Endothelial cell (in vitro differentiated cells): ENCODE measurements at places on chromosomes 12 and 14.
A peak's percentile ranks its signal among the peaks of the same experiment; 100 is the strongest.

GRCh38 chr14:61927060-61927459, 164.8 kb downstream of the SNAPC1 start:
- H3K36me3 ChIP-seq: no peaks in the 10 kb centered on the region
- H3K27me3 ChIP-seq: no peaks in the 10 kb centered on the region
- no peak overlapping the region for H3K4me3 ChIP-seq
- H3K27ac ChIP-seq: no peak overlapping the region
- peaks cover 2% of the 10 kb centered on the region for H3K4me1 ChIP-seq

DNA sequence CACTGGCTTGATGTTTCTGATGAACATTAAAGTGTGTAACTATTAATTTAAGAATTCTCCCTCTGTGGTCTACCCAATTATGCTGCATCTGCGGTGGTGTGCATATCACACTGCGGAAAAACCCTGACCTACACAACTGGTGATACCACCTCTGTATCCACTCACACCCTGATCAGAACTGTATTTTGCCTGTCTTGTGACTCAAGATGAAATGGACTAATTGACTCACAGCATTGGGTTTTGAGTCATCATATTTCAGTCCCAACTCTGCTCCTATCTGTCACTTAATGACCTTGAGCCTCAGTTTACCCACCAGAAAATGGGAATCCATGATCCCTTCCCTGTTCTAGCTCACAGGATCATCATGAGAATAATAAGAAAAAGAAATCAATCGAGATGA, 65.6 kb downstream of the NUAK1 start:
- no peak overlapping the region for H3K27ac ChIP-seq
- H3K4me3 ChIP-seq: no peak overlapping the region
- H3K27me3 ChIP-seq: no peaks in the 10 kb centered on the region

DNA sequence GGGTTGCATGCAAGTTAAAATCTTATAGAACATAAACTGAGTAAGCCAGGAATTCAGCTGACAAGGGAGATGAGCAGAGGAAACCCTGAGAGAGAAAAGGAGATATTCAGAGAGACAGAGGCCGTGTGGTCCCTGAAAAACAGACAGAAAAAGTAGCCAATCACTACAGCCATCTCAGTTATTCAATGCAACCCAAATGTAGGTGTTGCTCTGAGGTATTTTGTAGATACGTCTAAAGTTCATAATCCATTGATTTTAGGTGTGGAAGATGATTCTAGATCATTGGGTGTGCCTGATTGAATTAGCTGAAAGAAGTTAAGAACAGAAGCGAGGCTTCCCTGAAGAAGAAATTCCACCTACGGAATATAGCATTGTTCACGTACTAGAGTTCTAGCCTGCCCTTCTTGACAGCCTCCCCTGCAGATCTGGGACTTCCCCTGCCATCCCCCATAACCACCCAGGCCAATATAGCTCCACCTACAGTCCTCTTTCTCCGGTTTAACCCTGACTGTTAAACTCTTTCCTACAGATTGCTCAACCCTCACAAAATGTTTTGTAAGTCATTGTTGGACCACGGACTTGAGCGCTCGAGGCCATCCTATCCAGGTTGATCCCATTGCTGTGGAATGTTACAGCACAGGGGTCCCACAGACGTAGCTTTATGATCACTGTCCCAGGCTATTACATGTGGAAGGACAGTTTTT, 21.7 kb downstream of the AICDA start:
- peaks cover 4% of the 10 kb centered on the region for H3K27me3 ChIP-seq
- H3K4me1 ChIP-seq: peaks cover 3% of the 10 kb centered on the region
- no peak overlapping the region for H3K4me3 ChIP-seq
- H3K36me3 ChIP-seq: no peaks in the 10 kb centered on the region

DNA sequence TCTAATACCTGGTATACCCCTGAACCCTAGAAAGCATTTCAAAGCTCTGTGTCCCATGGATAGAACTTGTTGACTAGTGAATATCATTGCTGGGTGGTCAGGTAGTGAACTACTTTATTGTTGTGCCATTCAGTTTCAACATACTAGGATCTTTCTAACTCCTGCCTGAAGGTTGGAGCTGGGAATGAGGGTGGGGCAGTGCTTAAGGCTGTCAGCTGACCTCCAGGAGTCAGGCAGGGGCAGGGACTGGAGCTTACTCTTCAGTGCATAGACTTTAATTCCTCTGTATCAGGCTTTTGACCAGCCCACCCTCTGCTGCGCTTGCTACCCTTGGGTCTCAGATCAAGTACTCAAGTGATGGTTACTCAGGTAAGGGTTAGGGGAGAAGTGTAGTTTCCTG, 102.6 kb upstream of the RFX4 start:
- peaks cover 3% of the 10 kb centered on the region for H3K4me1 ChIP-seq
- H3K4me3 ChIP-seq: no peak overlapping the region
- H3K27ac ChIP-seq: no peak overlapping the region

DNA sequence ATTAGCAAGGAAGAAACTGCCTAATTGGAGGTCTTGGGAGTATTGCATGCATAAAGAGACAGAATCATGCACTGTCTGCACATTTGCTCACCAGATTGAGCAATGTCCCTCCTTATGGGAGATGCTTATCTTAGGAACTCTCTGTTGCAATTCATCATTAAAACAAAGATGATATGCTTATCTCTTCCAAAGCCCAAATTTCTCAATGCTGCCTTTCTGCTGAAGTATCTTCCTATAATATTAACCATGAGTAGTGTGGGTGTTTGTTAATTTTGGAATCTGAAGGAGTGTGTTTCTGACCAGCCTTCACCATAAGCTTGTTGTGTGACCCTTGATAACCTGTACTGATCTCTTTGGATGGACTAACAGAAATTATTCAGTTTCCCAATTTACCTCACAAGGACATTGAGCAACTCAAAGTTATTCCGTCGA, 1257.6 kb upstream of the FLRT2 start:
- peaks cover 11% of the 10 kb centered on the region for H3K4me1 ChIP-seq
- no peak overlapping the region for H3K27ac ChIP-seq
- DNase-seq: no peak
- H3K4me3 ChIP-seq: no peak overlapping the region

DNA sequence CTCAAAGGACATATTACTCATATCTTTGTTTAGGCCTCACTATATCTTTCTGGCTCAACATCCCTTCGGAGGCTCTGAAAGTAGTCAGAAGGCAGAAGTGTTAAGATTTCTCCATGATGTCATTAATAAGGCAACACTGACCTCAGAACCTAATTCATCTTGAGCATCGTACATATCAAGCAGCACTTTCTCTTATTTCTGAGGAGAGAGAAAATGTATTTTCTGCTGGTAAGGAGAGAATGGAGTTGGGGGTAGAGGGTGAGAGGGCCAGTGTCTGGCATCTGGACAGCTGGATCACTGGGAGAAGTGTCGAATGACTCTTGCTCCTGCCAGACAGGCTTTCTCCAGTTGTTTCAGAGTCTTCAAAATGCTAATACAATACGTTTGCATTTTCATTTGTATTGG, 213.2 kb upstream of the PRICKLE1 start:
- H3K4me3 ChIP-seq: no peak overlapping the region
- H3K36me3 ChIP-seq: no peaks in the 10 kb centered on the region
- no peaks in the 10 kb centered on the region for H3K4me1 ChIP-seq
- H3K27me3 ChIP-seq: peaks cover 2% of the 10 kb centered on the region
- DNase-seq: no peak

DNA sequence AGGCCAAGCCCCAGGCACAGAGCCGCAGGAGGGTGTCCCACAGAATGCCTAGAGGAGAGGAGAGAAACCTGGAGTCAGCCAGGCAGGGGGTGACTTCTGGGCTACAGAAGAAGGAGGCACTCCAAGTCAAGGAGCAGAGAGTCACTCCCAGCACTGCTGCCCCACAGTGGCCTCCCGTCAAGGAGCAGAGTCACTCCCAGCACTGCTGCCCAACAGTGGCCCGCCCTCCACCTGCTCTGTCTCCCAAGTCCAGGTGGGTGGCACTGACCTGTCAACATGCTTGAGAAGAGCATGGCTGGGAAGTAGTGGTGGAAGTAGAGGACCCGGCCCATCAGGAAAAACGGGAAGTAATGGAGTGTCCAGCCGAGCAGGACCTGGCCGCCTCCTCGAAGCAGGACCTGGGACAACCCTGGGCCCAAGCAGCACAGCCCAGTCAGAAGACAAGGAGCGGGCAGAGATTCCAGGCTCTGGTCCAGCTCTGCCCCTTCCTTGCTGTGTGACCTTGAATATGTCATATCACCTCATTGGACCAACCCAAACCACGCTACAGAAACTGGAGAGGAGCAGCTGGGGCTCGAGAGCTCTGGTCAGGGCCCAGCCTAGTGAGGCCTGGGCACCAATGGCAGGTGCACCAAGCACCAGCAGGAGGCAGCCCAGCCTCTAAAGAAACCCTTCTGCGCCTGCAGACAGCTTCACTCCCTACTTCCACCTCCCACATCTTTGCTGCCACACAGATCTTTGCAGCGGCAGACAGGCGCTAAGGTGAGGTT, 7.6 kb upstream of the NGB start:
- H3K4me1 ChIP-seq: peaks cover 7% of the 10 kb centered on the region
- H3K4me3 ChIP-seq: no peak overlapping the region
- H3K36me3 ChIP-seq: peaks cover 10% of the 10 kb centered on the region
- no peak for DNase-seq
- no peak overlapping the region for H3K27ac ChIP-seq
- peaks cover 7% of the 10 kb centered on the region for H3K27me3 ChIP-seq

- no peaks in the 10 kb centered on the region for H3K36me3 ChIP-seq
- H3K4me3 ChIP-seq: no peak overlapping the region
- H3K27me3 ChIP-seq: peaks cover 1% of the 10 kb centered on the region
- no peak overlapping the region for H3K27ac ChIP-seq
- DNase-seq: peak; percentile 83
Measured at GRCh38 chr14:96584199-96584906, 82.2 kb downstream of the PAPOLA start.

- H3K4me1 ChIP-seq: peaks cover 62% of the 10 kb centered on the region
- peak; percentile 36 for DNase-seq
- peaks cover 60% of the 10 kb centered on the region for H3K27me3 ChIP-seq
- peak overlapping the region; percentile 99 for H3K27ac ChIP-seq
- H3K4me3 ChIP-seq: peak overlapping the region; percentile 100
Measured at GRCh38 chr12:89351489-89352241, 636 bp downstream of the DUSP6 start.

- peaks cover 48% of the 10 kb centered on the region for H3K4me1 ChIP-seq
- H3K4me3 ChIP-seq: no peak overlapping the region
- peak overlapping the region; percentile 89 for H3K27ac ChIP-seq
- no peaks in the 10 kb centered on the region for H3K36me3 ChIP-seq
- peak; percentile 13 for DNase-seq
Measured at GRCh38 chr12:70258605-70259403, 15.6 kb downstream of the CNOT2 start.

- H3K4me1 ChIP-seq: no peaks in the 10 kb centered on the region
- no peaks in the 10 kb centered on the region for H3K36me3 ChIP-seq
- H3K4me3 ChIP-seq: no peak overlapping the region
- H3K27me3 ChIP-seq: peaks cover under 1% of the 10 kb centered on the region
- no peak overlapping the region for H3K27ac ChIP-seq
Measured at GRCh38 chr12:116313194-116313927, 35.9 kb upstream of the MED13L start.

GRCh38 chr12:30764251-30764650, 9.5 kb upstream of the CAPRIN2 start:
- H3K4me3 ChIP-seq: no peak overlapping the region
- H3K27me3 ChIP-seq: no peaks in the 10 kb centered on the region
- H3K36me3 ChIP-seq: no peaks in the 10 kb centered on the region
- H3K27ac ChIP-seq: no peak overlapping the region
- no peak for DNase-seq
- no peaks in the 10 kb centered on the region for H3K4me1 ChIP-seq
